ENCODE measurements at places on chromosomes 4 and X.

DNA sequence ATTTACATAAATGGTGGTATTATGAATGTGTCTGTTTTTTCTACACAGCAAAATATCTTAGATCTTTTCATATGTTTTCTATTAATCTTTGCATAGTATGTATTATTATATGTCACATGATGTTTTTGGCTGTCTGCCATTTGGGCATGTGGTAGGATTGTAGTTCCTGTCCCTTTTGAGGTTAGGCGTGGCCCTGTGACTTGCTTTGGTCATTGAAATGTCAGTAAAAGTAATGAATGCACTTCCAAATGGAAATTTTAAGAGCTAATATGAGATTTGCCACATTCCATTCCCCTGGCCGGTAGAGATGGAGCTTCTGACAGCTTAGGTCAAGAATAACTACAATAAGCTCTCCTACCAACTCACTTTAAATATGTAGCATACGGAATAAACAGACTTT lies 45.1 kb downstream of the JADE3 start:
- DNase-seq = no peak

DNA sequence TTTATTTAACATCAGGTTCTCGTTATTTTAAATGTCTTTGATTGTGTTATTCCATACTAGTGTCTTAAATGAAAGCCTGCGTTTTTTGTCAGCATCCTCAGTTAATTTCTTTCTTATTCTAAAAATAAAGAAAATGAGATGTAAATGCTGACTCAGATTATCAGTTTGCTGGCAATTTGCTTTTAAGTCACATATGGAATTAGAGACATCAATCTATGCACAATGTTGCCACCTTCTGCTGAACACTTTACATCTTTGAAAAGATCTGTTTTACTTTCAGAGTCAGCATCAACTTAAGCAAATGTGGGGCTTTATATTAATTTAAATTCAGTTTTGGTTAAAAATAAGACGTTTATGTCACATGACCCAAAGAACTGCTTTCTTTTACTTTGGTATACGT lies 99.2 kb downstream of the ADGRL3 start:
- no peak for DNase-seq

- peak; percentile 75 for DNase-seq
Observed at GRCh38 chr4:8472689-8473197, 32.2 kb downstream of the TRMT44 start.

- no peak for DNase-seq
Observed at GRCh38 chr4:83276299-83277040, 8.1 kb downstream of the COQ2 start.

- no peak for DNase-seq
Observed at GRCh38 chr4:91471280-91471679, 832.5 kb upstream of the GRID2 start.

DNA sequence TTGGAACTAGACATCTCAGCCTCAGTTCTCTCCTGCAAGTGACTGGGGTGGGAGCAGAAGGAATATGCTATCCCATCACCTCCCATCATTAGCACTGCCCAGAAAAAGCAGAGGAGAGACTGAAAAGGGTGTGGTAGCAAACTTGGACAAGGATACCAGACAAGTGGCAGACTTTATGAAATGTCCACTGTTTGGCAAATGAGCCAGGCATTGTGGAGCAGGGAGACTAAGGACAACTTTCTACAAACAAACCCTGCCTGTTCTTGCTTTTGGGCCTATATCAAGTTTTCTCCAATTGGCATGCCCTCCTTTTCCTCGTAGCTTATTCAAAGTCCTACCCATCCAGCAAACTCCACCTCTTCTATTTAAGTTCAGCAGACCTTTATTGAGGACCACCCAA lies 41.6 kb downstream of the ZCCHC12 start:
- DNase-seq = no peak

- DNase-seq = no peak
Observed at GRCh38 chr4:142427456-142427855, 418.6 kb downstream of the INPP4B start.

GRCh38 chr4:915595-915994 lies 16.5 kb downstream of the GAK start:
- DNase-seq = no peak

GRCh38 chr4:17316566-17316965 lies 195.3 kb downstream of the QDPR start:
- DNase-seq = no peak

DNA sequence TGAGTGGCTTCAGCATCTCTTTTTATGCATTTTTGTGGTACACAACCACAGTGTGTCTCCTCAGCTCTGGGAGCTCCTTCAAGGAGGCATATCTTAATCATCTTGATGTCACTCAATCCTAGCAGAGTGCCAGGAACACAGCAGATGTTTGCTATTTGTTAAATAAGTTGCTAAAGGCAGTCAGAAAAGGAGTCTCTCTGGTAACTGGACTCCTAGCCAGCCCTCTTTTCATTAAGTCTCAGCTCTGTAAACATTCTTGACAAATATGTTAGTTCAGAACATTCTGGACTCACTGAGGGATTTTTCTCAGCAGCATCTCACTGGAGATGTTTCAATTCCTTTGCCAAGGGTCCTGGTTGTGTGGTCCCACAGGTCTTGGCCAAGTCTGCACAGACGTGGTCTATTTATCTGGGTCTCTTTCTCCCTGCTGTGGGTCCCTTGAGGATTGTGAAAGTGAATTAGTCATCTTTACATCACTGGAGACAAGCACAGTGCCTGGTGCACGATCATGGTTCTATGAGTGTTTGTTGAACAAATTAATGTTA lies 20.3 kb upstream of the FAM9C start:
- peak; percentile 71 for DNase-seq

GRCh38 chr4:112823606-112824005 lies 186.7 kb downstream of the LARP7 start:
- DNase-seq = no peak

- DNase-seq = no peak
Observed at GRCh38 chrX:43646800-43647199, 9.3 kb upstream of the MAOA start.

DNA sequence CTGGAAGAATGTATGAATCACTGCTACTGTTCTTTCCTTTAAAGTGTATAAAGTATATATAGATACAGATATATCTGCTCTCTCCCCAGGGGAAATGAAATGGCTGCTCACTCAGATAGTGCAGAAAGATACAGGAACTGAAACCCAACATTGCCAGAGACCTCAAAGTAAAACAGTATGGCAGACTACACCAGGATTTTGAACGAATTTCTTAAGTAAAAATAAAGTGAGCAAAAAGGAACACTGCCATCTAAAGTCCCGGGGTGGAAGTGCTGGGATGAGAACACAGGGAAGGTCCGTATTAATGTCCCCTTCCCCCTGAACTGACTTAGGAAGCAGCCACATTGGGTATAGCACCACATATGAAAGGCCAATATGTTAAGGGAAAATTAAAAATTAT lies 93.4 kb downstream of the TMA16 start:
- DNase-seq = peak; percentile 1

Measured in fibroblast of skin of left biceps (primary cell).